ENCODE measurements at places on chromosomes 16 and 17.

DNA sequence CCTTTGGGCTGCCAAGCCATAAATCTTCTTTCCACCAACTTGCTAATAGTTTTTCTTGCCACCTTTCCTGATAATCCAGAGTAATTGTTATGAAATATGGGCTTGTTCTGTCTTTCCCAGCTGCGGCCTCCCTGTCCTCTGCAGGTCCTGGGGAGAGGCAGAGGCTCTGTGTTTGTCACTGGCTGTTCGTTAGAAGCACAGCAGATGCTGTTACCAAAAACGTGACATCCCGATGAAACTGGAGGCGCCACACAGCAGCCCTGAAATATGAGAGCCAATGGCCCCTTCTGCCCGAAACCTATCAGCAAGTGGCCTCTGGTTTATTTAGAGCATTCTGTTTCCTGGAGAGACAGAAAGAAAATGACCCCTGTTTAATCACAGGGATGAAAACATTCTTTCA is 115.1 kb upstream of the ANKFN1 start:
- DNase-seq: no peak

- DNase-seq: no peak
These were observed 16.0 kb downstream of the ENGASE start for GRCh38 chr17:79090443-79091225.

GRCh38 chr17:58388302-58389190 is 28.8 kb downstream of the RNF43 start:
- DNase-seq: no peak

DNA sequence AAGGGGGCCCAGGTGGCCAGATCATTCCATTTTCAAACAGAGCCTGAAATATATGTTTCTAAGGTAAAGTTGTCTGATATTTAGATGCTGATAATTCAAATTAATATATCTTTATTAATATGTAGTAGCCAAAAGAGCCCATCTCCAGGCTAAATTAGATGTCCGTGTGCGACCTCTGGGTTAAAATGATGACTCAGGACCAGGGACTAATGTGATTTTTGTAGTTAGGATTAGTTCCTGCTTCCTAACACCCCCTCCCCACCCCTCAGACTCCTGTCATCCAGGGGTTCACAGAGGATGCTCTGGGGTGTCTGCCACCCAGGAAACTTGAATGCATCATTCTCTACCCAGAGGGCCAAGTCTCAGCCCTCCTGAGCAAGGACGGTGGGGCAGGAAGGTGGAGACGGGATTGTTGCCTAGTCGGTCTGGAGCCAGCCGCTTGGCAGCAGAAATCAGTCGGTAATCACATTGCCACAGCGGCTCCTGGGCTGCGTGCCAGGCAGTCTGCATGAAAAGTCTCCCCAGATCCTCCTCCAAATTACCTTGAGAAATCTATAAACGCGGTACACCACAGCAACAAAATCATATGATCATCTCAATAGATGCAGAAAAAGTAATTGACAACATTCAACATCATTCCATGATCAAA is 29.8 kb downstream of the CNGB1 start:
- DNase-seq: peak; percentile 67

- DNase-seq: no peak
These were observed 16.4 kb upstream of the METRNL start for GRCh38 chr17:83062818-83063671.

GRCh38 chr16:54774768-54775167 is 155.9 kb upstream of the IRX5 start:
- no peak for DNase-seq

DNA sequence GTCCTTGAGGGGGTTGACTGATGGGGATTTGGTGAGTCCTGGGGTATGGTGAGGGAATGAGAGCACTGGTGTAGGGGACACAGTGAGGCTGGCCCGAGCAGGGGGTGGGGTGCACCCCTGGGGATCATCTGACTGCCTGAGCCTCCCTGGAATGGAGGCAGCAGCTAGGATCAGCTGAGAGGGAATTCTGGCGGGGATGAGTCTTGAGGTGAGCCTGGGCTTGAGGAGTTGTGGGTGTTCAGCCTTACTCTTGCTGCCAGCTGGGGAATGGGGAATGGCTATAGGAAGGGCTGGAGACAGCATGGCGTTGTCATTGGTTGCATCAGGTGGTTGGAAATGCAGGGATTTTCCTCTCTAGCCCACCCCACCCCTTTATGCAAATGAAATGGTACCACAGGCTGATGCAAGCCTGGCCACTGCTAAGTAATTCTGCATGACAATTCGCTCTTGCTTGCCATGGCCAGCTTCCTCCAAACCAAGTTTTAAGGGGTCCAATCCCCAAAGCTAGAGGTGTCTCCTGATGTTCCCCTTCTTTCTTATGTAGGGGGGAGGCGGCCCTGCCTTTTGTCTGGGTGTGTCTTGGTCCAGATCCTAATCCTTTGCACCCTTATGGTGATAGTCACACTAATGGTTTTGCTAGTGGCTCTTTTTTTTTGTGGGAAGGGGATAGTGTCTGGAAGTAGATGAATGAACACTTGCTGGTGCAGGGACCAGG is 7.5 kb downstream of the NFE2L1 start:
- peak; percentile 52 for DNase-seq

DNA sequence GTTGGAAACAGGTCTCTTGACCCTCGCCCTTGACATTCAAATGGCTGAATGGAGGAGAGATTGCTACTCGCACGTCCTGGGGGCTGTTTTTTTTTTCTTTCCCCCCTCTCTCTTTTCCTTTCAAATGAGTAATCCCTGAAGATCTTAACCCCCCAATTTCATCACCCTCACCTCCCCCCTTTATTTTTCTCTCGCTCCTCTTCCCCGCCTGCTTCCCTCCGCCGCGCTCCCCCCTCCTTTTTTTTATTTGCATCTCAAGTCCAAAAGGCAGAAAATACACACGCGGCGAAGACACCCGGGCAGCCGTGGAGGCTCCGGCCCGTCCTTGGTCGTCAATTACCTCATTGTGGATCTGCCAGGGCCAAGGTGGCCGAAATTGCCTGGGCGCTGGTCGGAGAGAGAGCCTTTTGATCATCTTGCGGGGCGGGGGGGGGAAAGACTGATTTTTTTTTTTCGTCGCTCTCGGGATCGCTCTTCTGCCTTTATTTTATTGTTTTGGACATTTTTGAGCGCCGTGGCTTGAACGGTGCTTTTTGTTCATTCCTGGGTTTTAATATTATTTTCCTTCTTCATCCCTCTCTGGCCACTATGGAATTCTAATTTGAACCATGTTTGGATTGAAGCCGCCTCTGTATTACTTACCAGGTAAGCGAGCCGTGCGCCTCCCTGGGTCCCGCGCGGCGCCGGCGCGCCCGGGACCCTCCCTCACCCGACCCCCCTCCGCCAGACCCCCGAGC is 57.2 kb upstream of the GSE1 start:
- DNase-seq: peak; percentile 71

GRCh38 chr16:52055381-52055780 is 491.6 kb downstream of the TOX3 start:
- no peak for DNase-seq

DNA sequence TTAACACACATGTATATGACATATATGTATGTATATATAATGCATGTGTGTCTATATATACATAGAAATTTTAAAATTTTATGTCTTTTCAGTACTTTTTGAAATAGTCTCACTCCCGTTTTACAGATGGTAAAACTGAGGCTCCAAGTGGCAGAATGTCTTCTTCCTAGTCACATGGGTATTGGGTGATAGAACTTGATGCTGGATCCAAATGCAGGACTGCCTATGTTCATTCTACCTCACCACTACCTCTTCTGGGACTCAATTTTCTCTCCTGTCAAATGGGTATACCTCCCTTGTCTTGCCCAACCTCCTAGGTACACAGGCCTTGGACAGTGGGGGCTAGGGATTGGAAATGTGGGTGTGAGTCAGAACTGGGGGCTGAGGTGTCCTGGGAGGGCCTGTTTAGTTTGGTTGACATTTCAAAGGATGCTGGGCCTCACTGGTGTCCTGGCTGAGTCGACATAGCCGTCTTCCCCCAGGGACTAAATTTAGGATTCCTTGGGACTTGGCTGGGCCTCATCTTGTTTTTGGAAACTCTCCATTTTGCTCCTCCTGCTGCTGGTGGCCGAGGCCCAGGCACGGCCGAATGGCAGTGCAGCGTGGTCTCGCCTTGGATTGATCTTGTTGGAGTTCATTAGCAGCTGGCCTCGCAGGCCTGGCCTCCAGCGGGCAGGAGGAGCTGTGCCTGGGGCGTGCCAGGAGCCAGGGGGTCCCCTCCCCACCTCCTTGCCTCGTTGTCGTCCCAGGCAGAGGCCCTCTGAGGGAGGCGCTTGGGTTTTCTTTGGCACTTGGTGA is 25.9 kb downstream of the NKD1 start:
- no peak for DNase-seq

GRCh38 chr16:81151648-81152310 is 55.6 kb upstream of the GCSH start:
- DNase-seq: no peak

GRCh38 chr16:9404811-9405210 is 313.4 kb downstream of the HAPSTR1 start:
- no peak for DNase-seq

GRCh38 chr17:47304186-47304585 is 19.6 kb upstream of the EFCAB13 start:
- DNase-seq: no peak

GRCh38 chr16:3157229-3158025 is 22.6 kb downstream of the ZNF213 start:
- peak; percentile 97 for DNase-seq

DNA sequence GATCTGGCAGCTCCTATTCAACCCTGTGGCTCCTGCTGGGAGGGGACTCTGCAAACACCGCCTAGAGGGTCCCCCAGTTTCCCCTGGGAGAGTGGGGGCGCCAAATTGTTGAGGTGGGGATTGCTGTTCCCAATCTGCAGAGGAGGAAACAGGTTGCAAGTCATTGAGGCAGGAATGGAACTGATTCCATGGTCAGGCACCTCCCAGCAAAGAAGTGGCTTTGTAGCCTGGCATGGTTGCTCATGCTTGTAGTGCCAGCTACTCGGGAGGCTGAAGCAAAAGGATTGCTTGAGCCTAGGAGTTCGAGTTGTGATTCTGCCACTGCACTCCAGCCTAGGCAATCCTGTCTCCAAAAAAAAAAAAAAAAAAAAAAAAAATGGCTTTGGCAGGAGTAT is 198 bp upstream of the PYDC1 start:
- no peak for DNase-seq

- no peak for DNase-seq
These were observed 7.6 kb downstream of the LMF1 start for GRCh38 chr16:962901-963814.

- no peak for DNase-seq
These were observed 17.6 kb downstream of the CCDC42 start for GRCh38 chr17:8726941-8727555.

- peak; percentile 93 for DNase-seq
These were observed 12.8 kb downstream of the EVPL start for GRCh38 chr17:76014100-76014924.

GRCh38 chr17:77381185-77381700 is 240.5 kb downstream of the SEC14L1 start:
- DNase-seq: no peak

- peak; percentile 52 for DNase-seq
These were observed 1.3 kb downstream of the HBQ1 start for GRCh38 chr16:181565-182021.

- DNase-seq: no peak
These were observed 71.2 kb upstream of the CHMP6 start for GRCh38 chr17:80920441-80920840.

DNA sequence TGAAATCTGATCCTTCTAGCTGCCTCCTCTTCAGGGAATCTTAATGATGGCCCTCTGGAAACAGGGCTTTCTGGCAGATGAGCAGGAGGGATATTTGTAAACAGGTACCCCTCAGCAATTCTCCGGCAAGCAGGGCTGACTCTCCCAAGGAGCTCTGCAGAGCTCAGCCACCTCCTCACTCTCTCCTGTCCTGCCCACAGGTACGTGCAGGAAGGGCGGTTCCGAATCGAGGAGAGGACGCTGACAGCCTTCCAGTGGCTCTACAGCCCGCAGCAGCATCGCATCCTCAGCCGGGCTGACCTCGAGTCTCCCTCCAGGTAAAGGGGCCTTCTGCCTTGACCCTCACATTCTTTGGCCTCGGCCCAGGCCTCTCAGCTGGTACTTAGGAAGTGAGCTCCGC is 20.7 kb upstream of the CCDC92B start:
- DNase-seq: no peak

DNA sequence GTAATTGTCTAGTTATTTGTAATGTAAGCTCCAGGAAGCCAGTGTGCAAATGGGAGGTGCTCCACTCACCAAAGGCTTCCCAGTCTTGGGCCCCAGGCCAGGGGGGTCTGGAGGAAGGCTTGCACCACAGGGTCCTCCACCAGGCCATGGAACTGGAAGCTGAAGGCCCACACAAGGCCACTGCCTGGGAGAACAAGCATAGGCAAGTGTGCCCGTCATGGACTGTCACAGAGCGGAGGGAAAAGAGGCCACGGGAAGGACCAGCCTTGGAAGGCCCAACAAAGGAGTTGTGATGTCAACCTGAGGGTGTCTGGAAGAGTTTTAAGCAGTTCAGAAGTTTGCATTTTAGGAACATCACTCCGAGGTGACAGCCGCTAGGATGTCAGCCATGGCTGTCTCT is 3.0 kb upstream of the SRRM2 start:
- peak; percentile 25 for DNase-seq

- DNase-seq: peak; percentile 65
These were observed 159.4 kb downstream of the ZNF423 start for GRCh38 chr16:49696414-49697101.

GRCh38 chr17:39848600-39848999 is 15.5 kb downstream of the IKZF3 start:
- DNase-seq: no peak

- DNase-seq: no peak
These were observed 208.1 kb downstream of the ABCC12 start for GRCh38 chr16:47947723-47948122.

- no peak for DNase-seq
These were observed 12.3 kb downstream of the GPT2 start for GRCh38 chr16:46896314-46896968.

GRCh38 chr17:79211061-79211770 is 136.6 kb downstream of the ENGASE start:
- DNase-seq: no peak

- DNase-seq: no peak
These were observed 59.6 kb upstream of the MTMR4 start for GRCh38 chr17:58574025-58574424.

DNA sequence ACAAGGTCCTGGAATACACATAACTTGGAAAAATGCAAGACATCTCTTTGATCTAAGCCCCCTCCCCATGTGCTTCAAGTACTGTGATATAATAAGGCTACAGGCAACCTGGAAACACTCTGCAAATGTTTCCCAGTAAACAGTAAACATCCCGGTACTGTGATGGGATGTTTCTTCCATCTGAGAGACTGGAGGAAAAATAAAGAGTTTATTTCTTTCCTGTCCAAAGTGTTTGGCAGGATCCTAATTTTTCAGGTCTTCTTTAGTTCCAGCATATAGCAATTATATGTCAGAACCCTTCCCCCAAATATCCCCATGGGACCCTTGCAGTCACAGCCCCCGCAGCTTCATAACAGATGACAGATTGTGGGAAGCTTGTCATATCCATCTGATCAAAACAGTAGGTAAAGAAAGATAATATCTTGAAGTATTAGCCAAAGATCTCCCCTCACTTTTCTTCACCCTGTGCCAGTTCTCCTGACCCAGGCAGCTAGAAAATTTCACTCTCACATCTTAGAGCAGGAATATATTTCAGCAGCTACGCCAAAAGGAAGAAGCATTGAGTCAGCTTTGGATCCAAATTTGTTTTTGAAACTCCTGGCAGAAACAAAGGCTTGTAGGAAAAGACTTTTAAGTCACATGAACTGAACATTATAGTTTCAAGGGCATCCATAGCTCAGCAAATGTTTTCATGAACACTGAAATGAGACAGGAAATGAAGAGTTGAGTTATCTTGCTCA is 141.3 kb downstream of the HS3ST3A1 start:
- no peak for DNase-seq

- DNase-seq: peak; percentile 66
These were observed at the start of gene ACSF2 for GRCh38 chr17:50425682-50426471. Gene ACSF2 (plus strand): TSS chr17:50426218. CDS start chr17:50426262, 44 bp downstream.

GRCh38 chr17:82241926-82242697 is 13.3 kb downstream of the SLC16A3 start:
- DNase-seq: no peak
